ENCODE measurements at places on chromosomes 4 and X.

DNA sequence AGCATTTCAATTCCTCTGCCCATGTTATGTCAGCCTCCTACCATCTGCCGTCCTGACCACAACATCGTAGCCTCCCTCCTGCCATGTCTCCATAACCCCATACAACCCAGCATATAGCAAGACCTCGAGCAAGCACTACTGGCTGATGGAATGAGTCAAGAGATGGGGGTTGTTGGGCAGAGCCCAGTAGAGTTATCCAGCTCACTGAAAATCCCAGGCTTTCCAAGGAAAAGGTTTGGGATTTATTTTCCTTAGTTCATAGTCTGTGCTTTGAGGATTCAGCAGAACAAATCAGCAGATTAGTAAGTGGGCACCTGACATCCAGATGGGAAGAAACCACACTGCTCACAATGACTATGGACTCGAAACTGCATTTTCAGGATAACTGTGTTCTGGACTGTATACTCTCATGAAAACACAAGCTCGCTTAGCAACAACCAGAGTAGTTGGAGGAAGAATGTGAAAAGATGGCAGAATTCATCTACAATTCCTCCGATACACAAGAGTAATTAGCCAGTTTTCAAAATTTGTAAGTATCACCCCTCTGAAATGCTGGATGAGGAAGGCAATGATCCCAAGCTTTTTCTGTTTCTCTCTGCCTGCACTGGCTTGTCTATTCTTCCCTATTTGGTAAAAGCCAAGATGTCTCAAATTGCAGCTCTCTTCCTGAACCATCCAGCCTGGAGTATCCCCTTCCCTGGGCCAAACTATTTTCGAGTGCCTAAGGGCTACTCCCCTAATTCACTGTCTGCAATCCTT lies 186.2 kb upstream of the TBL1X start:
- DNase-seq = no peak

DNA sequence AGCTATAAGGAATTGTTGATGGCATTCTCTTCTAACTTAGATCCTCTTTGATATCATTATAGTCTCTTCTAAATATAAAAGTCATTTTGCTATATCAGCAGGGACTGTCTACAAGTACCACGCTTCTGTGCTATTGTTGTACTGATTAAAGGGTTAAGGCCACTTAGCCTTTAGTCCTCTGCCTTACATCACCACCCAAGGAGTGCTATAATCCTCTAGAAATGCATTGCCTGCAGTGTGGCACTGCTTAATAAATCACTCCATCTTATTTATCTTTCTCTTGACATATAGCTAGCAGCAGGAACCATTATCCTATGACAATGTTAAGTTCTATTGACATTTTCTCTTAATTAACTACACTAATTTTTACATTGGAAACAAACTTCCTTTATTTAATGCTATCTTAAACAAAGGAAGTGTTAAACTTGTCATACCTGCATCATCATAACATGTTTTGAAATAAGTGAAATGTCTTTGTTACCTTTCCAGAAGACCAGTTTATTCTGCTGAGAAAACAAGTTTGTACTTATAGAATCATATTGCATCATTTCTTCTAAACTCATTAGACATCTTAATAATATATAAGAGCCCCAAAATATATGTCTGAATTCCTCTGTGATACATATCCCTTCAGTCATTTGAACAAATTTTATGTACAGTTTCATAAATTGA lies 360.9 kb upstream of the ATOH1 start:
- DNase-seq = no peak

DNA sequence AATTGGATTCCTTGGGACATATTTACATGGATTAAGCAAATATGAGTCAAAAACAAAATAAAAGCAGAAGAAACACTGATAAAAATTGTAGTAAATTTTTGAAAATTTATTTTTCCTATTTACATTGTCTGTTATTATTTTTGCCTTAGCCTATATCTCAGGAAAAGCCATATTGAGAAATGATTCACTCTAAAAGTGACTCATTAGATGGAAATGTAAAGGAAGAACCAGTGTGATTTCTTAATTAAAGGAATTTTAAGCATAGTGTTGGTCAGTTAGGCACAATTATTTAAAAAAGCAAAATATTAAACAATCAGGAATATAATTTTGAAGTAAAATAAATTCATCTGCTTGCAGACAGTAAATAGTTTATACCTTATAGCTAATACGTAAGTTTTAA lies 167.4 kb upstream of the NAP1L5 start:
- no peak for DNase-seq

- DNase-seq = no peak
Measured at GRCh38 chr4:164959896-164960295, 17.6 kb downstream of the TRIM61 start.

GRCh38 chr4:186698028-186698427 lies 25.6 kb downstream of the FAT1 start:
- no peak for DNase-seq

DNA sequence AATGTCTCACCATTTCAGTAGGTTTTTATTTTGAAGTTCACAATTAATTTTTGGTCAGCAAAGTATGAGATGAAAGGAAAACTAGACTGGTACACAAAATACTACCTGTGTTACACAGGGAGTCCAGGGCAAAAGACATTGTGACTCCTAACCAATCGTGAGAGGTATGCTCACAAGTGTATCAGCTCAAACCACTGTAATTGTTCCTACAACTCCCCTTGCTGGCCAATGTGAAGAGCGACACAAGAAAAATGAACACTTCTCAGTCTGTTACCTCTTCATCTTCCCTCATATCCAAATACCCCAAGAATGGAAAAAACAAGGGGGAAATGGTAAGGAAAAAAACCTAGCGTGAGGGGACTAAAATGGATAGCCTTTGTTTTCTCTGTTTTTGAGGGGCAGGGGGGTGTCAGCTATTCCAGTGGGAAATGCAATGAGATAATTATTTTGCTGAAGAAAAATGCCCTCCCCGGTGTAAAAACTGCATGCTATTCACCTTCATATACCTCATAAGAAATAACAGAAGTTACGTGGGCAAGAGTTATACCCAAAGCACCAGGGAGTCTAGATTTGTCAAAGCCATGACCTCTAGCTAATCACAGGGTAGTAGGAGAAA lies 30.6 kb upstream of the NSUN7 start:
- no peak for DNase-seq

GRCh38 chr4:124633285-124633941 lies 79.1 kb downstream of the ANKRD50 start:
- DNase-seq = no peak

DNA sequence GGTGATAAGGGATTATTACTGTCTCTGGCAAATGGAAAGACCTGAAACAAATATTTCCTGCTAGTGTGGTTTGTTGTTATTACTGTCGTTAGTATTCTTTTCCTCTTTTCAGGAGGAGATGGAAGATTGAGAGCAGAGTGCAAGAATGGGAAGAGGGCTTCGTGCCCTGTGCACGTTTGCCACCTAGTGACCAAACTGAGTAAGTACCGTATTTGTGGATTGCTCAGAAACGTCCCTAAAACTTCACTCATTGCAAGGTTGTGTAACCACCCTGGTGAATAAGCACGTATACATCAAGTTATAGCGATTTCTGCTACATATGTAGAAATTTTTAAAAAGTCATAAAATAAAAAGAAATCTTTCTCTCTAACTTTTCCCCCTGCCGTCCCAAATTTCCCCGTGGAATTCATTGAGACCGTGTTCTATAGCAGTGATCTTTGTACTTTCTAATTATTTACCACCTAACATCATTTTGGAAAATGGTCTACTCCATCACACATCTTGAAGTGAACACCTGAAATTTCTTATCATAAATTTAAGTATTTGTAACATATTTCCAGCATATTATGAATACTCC lies 24.3 kb downstream of the LINC00632 start:
- no peak for DNase-seq

- no peak for DNase-seq
Measured at GRCh38 chr4:24091639-24092233, 201.9 kb upstream of the PPARGC1A start.

GRCh38 chr4:88320780-88321373 lies 36.5 kb upstream of the PPM1K start:
- no peak for DNase-seq

DNA sequence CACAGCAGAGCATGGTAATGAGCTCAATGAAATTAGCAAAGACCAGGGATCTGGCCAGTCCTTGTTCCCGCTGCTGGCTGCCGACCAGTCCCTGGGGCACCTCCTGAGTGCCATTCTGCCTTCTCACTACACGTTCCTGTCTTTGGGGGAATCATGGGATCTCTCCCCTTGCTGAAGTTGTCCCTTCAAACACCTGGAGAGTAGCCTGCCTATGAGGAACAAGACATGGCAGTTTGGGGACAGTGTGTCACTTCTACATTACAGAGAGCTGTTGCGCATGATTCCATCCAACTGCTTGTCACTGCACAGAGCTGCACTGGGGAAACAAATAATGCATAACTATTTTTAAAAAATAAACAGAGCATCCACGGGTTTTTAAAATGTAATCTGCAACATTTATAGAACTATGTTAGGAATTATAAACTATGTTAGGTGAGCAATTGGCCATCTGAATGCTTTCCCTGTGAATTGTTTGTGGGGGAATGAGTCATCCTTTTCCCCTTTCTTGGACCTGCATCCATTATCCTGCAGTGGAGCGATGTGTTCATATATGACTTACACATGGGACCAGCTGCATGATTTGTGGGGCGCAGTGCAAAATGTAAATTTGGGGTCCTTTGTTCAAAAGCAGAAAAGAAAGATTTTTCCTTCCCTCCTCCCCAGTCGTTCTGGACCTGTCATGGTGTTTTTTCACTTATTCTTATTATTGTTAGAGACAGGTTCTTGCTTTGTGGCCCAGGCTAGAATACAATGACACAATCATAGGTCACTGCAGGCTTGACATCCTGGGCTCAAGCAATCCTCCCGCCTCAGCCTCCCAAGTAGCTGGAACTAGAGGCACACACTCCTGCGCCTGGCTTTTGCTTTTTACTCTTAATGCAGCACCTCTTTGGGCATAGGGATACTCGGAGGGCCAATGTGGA lies 115.0 kb upstream of the TBL1X start:
- no peak for DNase-seq

DNA sequence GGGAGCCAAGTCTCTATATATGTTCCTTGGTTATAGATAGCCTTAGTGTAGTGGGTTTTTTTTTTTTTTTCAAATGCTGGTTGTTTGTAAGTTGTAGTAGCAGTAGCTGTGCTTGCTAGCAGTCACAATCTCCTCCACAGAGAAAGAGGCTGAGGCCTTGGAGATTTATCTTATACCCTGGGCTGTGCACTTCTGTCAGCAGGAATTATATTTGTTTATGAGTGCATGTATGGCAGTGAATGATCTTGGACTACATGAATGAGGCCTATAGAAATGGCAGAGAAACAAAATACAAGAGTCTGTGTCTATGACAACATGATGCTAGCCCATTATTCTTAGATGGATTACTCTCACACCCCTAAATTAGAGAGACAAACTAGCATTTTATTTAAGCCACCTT lies 1674.2 kb upstream of the ADGRL3 start:
- DNase-seq = no peak

GRCh38 chr4:128379860-128380259 lies 92.2 kb upstream of the PGRMC2 start:
- no peak for DNase-seq

- DNase-seq = no peak
Measured at GRCh38 chrX:131617182-131617581, 73.3 kb downstream of the OR13H1 start.

Measured in activated naive CD4-positive, alpha-beta T cell (primary cell).